Hippocampal formation (tissue), 2 donors: ENCODE measurements at places on chromosomes 4 and X.

DNA sequence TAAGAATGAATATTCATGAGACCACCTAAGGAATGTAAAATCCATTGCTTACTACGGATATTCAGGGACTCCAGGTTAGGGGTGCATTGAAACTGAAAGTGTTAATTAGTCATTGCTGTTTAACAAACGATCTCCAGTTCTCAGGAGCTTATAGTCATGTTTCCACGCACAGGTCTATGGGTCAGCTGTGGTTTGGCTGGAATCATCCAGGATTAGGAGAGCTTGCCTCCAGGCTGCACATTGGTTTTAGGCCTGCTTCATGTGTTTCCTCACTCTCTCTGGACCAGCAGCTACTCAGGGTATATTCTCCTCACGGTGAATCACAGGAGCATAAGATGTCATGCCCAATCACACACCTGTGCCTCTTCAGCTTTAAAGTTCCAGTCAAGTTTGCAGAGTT lies 98.9 kb downstream of the ATXN3L start:
- DNase-seq = no peak

DNA sequence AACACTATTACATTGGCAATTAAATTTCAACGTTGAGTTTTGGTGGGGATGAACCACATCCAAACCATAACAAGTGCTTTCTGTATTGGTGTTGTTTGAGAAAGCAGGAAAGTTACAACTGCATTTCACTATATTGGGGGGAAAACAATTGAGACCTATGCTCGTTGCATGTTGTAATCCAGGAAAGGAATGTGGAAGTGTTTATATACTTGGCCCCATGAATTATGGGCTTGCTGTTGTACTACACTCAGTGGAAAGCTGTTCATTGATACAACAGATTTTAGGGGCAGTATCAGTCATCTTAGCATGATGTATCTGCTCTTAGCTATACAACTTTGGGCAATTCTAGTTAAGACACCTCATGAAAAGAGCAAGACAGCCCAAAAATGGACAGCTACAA lies 52.4 kb downstream of the KLHL5 start:
- DNase-seq = no peak

GRCh38 chr4:75644095-75644494 lies 13.8 kb upstream of the CDKL2 start:
- no peak for DNase-seq

GRCh38 chrX:121032531-121032930 lies 14.9 kb upstream of the GLUD2 start:
- DNase-seq = no peak

- DNase-seq = no peak
Observed at GRCh38 chr4:141810038-141810711, 173.8 kb downstream of the IL15 start.

DNA sequence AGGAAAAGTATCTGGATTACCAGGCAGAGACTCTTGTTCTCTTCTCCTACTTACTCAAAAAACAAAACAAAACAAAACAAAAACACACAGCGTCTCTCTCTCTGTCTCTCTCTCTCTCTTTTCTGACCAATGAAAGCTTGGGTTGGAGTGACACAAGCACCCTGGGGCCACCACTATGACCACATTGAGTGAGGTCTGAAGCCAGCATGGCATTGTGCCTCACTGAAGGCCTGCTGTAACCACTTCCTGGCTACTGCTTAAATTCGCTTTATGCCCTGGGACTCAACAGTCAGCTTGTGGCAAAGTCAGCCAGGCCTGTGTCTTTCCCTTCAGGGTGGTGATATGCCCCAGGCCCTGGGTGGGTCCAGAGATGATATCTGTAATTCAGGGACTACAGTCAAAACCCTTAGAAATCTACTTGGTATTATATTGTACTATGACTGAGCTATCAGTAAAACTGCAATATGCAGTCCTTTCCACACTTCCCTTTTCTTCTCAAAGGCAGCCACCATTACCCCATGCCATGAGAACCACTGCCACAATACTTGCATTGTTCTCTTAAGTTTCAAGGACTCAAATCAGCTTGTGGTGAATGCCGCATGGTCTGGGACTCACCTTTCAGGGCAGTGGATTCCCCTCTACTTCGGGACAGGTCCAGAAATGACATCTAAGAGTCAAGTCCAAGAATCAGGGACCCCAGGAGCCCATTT lies 606.8 kb upstream of the KLHL4 start:
- no peak for DNase-seq

GRCh38 chr4:182492423-182492822 lies 249.2 kb downstream of the TENM3 start:
- no peak for DNase-seq

DNA sequence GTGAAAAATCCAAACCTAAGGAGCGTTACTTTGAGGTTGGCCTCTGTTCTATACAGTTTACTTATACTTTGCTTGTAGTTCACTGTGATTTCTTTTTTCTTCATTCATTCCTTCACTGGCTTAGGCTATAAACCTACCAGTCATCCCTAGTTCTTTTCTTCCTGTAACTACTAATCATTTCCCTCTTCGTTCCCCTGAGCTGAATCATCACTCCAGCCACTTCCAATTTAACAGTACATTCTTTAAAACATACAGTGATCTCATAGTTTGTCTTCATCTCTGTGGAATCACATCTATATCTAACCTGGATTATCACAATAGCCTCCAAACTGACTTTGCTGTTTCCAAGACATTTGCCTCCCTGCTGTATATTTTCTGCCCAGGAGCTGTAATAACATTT lies 25.2 kb upstream of the NPFFR2 start:
- DNase-seq = no peak

DNA sequence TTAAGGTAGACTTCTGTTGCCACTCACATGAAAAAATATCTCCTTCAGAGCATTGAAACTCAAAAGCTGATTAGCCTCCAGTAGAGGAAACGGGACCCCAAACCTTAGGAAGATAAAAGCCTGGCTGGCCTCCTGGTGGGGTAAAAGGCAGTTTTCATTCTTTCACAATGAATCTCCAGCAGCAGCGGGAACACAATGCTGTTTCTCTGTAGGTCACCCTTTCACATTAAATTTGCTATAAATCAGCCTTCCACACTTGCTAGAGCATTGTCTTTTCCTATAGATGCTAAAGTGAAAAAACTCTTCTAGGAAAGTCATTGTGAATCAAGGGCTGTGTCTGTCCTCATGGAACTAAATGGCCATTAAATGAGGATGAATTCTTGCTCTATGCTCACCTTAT lies 207.3 kb upstream of the MAGEB2 start:
- DNase-seq = no peak

GRCh38 chr4:5912614-5913019 lies 19.7 kb upstream of the CRMP1 start:
- no peak for DNase-seq

GRCh38 chr4:156781852-156782251 lies 189.7 kb downstream of the PDGFC start:
- DNase-seq = no peak

- no peak for DNase-seq
Observed at GRCh38 chr4:18980516-18981233, 959.1 kb upstream of the LCORL start.
